ENCODE measurements at places on chromosomes 12 and 14.
A peak's percentile ranks its signal among the peaks of the same experiment; 100 is the strongest.

DNA sequence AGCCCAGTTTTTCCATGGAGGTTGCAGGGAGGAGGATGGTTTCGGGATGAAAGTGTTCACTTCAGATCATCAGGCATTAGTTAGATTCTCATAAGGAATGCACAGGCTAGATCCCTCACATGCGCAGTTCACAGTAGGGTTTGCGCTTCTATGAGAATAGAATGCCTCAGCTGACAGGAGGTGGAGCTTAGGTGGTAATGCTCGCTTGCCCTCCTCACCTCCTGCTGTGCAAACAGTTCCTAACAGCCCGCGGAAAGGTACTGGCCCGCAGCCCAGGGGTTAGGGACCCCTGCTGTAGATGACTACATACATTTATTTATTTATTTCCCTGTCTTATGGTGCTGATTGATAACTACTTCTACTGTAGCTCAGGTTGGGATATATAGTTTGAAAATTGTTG lies 93.2 kb downstream of the FBXO33 start:
- no peak for DNase-seq

DNA sequence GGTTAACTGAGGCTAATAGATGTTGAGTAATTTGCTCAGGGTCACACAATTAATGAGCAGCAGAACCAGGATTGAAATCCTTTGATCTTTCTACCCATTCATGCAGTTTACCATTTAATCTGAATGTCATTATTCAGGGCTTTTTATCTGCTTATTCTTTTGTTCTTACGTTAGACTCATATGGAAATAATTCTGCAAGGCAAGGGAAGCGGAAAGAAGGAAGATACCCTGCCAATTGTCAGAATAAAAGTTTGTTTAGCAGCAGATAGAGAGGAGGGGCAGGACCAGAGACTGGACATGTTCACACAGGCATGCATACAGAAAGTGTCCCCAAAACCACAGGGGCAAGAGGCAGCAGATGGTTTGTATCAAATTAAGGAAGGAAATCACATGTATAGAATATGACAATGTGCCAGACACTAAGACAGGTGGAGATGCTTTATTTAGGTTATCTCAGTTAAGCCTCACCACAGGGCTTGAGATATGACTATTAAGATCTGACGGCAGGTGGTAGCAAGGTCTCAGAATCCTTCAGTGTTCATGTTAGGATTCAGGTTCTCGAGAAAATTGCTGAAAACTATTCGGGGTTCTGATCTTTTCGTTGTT lies 29.8 kb downstream of the BRMS1L start:
- DNase-seq = no peak

DNA sequence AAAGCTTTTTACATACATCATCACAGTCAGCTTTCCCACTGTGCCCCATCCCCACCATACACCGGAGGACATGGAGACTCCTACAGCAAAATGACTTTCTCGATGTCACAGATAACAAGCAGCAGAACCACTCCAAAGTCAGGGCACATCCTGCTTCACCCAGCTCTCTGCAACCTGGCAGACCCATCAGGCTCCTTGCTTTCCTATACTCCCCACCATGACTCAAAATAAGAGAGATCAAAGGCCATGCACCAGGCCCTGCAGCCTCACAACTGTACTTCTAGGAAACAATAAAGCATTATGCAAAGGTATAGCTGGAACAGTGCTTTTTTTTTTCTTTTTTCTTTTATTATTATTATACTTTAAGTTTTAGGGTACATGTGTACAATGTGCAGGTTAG lies 187.4 kb downstream of the DPF3 start:
- DNase-seq = no peak

GRCh38 chr14:36019126-36019525 lies 157.4 kb downstream of the PTCSC3 start:
- no peak for DNase-seq

GRCh38 chr12:88108021-88108420 lies 33.9 kb downstream of the CEP290 start:
- DNase-seq = no peak

GRCh38 chr12:123928274-123928865 lies 44.3 kb downstream of the CCDC92 start:
- no peak for DNase-seq

DNA sequence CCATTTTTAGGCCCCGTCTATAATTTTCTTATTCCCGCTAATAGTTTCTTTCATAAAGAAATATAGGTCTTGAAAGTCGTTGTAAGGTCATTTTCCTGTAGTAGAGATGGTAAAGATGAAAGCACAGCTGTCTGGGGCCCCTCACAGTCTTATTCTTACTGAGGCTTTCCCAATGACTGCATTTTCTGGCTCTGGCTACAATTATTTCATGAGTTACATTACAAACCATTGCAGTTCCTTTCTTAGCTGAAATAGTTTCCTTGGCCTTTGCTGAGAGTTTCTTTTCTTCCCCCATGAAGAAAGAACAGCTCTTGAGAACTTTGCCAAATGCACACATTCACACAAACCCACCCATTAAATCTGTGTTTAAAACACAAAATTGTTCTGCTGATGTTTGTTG lies 113.0 kb downstream of the DYRK2 start:
- no peak for DNase-seq

- peak; percentile 12 for DNase-seq
These were observed 2.3 kb downstream of the OTUB2 start for GRCh38 chr14:94028450-94028826.

DNA sequence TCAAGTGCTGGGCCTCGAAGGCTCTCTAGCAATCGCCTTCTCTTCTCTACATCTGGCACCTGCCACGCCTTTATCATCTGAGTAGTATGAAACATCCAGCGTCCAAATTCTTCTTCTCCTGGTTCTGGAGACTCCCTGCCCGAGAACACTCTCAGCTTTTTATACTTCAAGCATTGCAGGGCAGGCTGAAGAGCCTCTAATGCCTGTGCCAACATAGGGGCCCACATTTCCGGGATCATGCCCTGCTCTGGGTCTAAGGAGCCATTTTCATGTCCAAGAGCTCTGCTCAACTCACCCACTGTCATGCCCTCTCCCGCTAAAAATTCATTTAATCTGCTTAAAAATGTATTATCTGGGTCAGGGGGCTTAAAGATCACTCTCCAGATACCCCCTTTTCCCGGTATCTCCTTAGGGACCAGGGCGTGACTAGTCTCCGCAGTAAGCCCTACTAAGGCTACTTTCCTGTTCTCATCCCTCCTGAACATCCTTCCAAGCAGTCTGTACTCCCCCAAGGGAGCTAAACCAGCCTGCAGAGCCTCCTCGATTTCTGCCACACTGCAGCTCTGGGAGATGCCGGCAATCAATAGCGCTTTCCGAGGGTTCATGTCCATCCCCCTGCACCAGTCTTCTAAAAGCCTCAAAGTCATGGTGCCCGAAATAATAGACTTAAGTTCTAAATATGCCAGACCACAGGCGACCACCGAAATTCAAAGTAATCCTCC lies 940 bp downstream of the MOAP1 start:
- no peak for DNase-seq

GRCh38 chr12:74801625-74802024 lies 264.0 kb downstream of the ATXN7L3B start:
- DNase-seq = no peak

GRCh38 chr12:123726244-123726643 lies 14.1 kb downstream of the ATP6V0A2 start:
- DNase-seq = no peak

GRCh38 chr12:127761880-127762279 lies 505.1 kb upstream of the TMEM132C start:
- no peak for DNase-seq

GRCh38 chr14:90985601-90986242 lies 74.7 kb downstream of the RPS6KA5 start:
- no peak for DNase-seq

- no peak for DNase-seq
These were observed 72.1 kb downstream of the PLEKHA5 start for GRCh38 chr12:19201661-19202060.

DNA sequence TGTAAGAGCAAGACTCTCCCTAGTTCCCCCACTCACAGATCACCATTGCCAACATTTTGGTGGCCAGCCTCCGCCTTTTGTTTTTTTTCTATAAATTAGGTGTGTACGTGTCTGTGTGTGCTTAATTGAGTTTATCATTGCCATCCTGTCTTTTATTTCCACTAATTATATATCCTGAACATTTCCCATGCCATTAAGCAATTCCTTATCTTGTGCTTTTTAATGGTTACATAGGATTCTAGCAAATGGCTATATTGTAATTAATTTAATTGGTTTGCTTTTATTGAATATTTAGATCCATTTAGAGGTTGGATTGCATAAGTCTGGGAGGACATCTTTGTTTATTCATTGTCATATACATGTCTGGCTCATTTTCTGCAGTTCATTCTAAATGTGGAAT lies 107.3 kb upstream of the RTL1 start:
- DNase-seq = no peak

- no peak for DNase-seq
These were observed 8.2 kb upstream of the RPS6KA5 start for GRCh38 chr14:91068642-91069041.

Measured in stimulated activated naive CD4-positive, alpha-beta T cell treated with Interleukin-2 at 50 U/mL for 16 hours (primary cell).